Panc1 (cell line): ENCODE measurements at places on chromosomes 2 and 18. TPM values are rescaled to one million over a fixed set of nuclear protein-coding genes. Genes with fewer than 3 reads are reported as not detected.

DNA sequence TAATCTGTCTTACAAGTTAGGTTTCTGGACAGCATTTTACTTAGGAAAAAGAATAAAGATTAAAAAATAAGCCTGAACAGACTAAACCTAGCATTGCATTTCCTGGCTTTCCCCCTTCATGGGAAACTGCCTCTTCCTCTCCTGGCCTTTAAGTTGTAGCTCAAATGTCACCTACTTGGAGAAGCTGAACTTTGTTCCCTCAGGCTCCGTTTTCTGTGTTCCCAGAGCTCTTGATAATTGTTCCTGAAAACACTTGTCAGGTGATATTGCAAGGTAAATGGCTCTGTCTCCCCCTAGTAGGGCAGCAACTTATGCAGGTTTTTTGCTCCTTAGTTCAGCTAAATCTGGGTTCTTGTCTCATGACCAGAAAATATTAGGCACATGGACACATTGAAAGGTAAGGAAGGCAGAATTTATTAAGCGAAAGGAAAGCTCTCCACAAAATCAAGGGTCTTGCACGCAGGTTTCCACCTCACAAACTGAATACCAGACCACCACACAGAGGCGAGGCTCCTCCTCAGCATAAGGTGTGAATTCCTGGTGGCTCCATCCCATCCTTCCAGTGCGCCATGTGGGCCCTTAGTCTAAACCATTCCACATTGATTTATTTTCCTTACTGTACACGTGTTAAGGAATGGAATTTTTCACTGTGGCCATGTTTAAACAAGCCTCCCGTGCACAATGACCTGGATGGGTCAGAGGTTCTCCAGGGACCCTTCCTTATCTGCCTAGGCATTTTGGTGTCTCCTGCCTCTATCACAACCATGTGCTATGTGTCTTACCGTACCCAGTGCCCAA is 229.3 kb downstream of the HNMT start:
- DNase-seq: no peak

DNA sequence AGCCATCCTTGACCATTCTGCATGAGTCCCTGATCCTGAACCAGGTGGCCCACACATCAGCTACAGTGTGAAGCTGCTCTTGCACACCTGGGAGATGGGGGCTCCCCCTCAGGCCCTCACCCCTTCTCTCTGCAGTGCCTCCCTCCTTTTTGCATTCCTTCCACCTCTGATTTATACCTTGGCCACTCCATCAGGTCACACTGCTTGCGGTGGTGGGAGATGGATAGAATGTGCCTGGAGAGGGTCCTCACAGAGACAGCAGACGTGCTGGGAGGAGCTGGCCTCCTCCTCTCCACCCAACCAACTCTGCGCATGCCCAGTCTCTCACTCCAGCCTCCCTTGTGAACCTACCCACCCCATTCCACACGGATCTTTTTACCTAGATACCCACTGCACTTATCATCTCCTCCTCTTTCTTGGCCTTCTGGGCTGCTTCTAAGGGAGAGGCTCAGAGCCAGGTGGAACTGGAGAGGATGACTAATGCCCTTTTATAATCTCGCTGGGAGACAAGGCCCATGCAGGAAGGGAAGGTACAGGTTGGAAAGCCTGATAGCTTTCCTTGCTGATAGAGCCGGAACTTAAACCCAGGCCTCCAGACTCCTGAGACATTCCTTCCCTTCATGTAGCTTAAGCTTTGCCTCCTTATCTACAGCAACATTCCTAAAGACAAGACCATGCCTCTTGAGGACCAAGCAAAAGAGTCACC is 205.1 kb downstream of the ZBTB7C start:
- no peak for DNase-seq

- DNase-seq: no peak
Measured at GRCh38 chr2:32711908-32712501, 84.2 kb downstream of the TTC27 start.

DNA sequence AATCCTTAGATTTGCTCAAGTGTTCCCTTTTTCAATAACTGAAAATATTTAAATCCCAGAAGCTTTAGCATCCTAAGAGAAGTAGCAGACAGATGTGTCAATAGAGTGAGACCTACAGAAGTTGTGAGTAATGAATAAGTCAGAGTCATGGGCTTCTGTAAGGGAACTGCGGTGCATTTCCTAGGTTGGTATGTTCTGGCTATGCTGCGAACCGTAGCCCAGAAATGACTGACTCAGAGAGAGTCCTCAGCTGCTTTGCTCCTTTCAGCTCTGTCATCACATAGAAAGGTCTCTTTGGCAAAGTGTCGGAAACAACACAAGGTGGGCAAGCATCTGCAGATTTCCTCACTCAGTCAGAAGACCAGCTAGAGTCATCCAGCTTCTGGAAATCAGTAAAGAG is 297.1 kb downstream of the ARHGAP15 start:
- no peak for DNase-seq

Gene SLC4A1AP
- 22.2 TPM for total RNA-seq

Gene SLC14A1
- 1.2 TPM for total RNA-seq

DNA sequence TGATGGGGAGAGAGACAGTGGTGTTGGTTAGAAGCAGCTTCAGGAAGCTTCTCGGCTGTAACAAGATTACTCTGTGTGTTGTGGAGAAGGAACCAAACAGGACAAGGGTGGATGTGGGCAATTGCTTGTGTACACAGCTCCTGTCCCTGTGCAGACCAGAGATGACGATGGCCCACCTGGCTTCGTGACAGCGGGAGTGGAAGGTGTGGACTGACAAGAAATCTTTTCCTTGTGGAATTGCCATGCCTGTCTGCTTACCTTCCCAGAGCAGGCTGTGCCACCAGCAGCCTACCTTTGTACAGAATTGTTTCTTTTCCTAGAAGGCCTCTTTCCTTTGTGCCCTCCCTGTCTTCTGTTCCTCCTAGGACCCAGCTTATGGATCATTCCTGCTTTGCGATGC is 93.8 kb downstream of the ITGB1BP1 start:
- no peak for DNase-seq

GRCh38 chr2:20060106-20060505 is 8.7 kb upstream of the LAPTM4A start:
- no peak for DNase-seq

GRCh38 chr2:72114693-72115051 is 33.0 kb downstream of the CYP26B1 start:
- DNase-seq: no peak

- no peak for DNase-seq
Measured at GRCh38 chr2:156565066-156565710, 129.0 kb downstream of the GPD2 start.

Gene TBR1
- not detected for total RNA-seq

Gene ASB18
- total RNA-seq: not detected

Gene GALNT13
- total RNA-seq: not detected

DNA sequence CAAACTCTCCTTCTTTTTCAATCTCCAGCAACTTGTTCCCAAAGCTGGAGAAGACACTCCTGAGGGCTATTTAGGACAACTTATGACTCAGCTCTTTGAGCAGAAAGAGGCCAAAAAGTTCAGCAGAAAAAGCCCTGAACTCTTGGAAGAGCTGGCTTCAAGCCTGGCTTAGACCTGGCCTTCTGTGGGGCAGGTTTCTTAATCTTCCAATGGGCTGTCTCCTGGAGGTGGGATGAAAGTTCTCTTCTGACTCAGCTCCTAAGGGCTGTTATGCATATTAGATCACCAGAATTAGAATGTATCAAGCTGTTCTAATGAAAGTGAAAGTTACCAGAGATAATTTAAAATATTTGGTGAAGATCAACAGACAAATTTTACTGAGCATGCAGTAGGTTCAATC is 129.4 kb downstream of the RAD51AP2 start:
- no peak for DNase-seq

- DNase-seq: no peak
Measured at GRCh38 chr2:181124497-181124896, 144.1 kb downstream of the UBE2E3 start.

DNA sequence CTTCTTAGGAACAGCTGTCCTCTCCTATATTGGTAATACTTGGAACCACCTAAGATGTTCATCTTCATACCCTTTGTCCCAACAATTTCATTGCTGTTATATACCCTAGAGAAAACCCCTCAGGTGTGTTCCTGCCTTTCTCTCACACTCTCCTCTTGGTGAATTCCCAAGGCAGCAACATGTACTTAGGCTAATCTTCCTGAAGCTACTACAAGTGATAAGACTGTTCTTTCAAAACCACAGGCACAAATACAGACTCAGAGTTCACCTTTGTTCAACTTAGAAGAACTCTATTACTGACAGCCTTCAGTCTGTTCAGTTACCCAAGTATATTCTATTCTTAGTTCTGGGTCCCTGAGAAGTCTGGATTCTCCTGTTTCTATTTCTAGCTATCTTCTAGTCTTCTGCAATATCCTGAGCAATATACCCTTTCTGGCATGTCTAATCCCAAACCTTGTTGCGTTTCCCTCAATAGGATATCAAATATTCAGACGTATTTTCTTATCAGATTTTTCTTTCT is 247.7 kb upstream of the STON1 start:
- no peak for DNase-seq

Gene ANKRD39
- total RNA-seq: 24.4 TPM

Gene FSIP2
- total RNA-seq: 0.03 TPM

DNA sequence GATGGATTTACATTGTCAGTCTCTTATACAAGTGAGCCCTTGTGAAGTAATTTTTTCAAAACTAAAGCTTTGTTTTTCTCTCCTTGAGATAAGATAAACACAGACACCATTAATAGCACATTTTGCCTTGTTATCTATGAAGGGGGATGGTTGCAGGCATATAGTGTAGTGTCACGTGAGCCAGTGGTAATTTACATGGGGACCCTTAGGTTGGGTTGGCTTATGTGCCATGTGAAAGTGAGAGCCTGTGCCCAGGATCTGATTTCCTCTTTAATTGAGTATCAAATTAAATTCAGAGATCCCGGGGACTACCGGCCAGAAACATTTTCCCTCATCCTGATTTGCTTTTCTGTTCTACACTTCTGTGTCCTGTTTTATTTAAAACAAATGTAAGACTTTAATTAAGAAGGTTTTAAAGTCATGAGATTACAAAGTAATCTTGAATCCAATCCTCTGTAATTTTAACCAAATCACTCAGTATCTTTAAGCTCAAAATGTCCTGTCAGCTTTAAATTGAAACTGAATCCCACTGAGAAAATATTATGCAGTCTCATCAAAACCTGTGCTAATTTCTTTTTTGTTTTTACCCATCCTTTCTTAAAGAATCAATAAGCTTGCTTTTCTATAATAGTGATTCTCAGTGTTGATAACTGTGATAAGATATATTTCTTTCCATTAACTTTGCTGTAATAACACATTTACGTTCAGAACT is 63.8 kb downstream of the PTPRM start:
- DNase-seq: no peak

Gene TMEM163
- not detected for total RNA-seq

- DNase-seq: no peak
Measured at GRCh38 chr2:147348931-147349555, 495.8 kb upstream of the ACVR2A start.

Gene SMYD1
- not detected for total RNA-seq

Gene GPR35
- total RNA-seq: 1.3 TPM

- no peak for DNase-seq
Measured at GRCh38 chr18:3530807-3531206, 80.8 kb downstream of the TGIF1 start.

DNA sequence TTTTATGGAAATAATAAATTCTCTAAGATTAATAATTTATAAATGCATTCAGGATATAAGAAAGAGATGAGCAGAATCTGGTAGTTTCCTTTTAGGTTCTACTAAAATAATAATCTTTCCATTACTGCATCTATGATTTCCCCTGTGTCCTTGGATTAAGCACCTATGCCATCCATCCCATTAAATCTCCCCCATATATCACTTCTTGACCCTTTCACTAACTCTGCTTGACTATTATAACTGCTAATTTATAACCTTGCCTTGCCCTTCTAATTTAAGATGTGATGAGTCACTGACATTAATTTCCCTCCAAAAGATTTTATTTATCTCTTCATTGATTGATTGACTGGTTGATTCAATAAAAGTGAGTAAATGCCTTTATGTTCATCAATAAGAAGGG is 348.3 kb upstream of the LRATD1 start:
- no peak for DNase-seq

DNA sequence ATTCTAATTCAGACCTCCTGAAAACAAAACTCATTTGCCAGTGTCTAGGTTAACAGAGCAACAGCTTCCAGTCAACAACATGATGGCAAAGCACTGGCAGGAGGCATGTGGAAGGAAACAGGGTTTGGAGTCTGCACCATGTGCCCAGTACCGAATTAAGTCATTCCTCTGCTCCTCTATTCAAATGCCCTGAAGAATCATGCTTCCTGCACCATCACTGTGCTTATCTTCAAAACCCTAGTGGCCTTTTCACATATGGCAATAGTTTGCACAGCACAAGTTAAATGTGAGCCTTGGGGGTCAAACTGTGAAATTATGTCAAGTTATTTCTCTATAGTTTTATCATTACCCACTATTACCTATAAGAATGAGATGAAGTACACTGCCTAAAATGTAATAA is 75.4 kb upstream of the GRB14 start:
- no peak for DNase-seq
